ENCODE measurements at places on chromosomes 3 and 15.

- DNase-seq: no peak
Measured at GRCh38 chr15:77002436-77002835, 7.5 kb downstream of the PSTPIP1 start.

DNA sequence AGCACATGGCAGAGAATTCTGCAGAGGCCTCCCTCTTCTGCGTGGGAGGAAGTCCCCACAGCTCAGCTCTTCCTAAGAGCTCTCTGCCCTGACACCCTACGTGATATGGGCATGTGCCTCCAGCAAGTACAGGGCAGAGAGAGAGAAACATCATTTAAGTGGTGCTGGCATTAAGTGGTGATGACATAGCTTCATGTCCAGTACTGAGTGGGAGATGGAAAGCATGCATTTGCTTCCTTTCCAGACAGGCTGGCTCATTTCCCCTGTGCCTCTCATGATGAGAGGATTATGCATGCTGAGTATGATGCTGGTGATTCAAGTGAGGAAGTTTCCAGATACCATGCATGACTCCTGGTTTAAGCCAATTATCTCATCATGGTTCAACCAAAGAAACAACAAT is 26.9 kb downstream of the BFSP2 start:
- DNase-seq: no peak

DNA sequence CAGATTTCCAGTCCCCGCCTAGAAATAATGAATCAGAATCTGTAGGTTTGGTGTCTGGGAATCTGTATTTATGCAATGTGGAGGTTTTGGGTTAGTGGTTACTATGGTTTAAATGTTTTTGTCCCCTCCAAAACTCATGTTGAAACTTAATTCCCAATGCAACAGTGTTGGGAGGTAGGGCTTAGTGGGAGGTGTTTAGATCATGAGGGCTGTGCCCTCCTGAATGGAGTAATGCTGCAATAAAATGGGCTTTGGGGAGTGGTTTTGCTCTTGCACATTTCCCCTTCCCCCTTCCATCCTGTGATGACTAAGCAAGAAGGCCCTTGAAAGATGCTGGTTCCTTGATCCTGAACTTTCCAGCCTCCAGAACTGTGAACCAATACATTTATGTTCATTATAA is 9.2 kb upstream of the RFC4 start:
- no peak for DNase-seq

- no peak for DNase-seq
Measured at GRCh38 chr3:195882002-195882441, 26.3 kb downstream of the TNK2 start.

GRCh38 chr15:34011481-34011880 is 27.5 kb downstream of the AVEN start:
- no peak for DNase-seq

GRCh38 chr3:188627652-188628051 is 473.7 kb downstream of the LPP start:
- no peak for DNase-seq

DNA sequence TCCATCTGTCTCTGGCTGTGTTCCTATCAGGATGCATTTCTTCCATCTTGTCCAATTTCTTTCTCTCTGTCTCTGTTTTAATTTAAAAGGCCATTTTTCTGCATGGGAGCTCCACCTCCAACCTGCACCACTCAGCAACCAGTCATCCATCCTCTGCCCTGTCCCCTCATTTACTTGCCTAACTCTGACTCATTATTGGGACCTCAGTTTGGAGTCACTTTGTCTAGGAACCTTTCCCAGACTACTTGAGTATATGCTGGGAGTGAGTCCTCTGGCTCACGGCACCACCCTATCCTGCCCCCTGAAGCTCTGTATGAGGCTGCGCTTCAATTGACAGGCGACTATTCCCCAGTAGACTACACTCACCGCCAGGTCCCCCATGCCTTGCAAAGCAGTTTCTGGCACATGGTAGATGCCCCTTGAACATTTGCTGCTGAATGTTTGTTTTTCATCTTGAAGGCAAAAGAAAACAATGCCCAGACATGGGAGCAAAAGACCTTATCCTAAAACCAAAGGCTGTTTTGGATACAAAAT is 513.3 kb upstream of the CFAP20DC start:
- DNase-seq: no peak

- no peak for DNase-seq
Measured at GRCh38 chr15:47503876-47504275, 213.4 kb upstream of the SEMA6D start.

- no peak for DNase-seq
Measured at GRCh38 chr15:69593981-69594966, 141.7 kb downstream of the RPLP1 start.

- DNase-seq: no peak
Measured at GRCh38 chr3:108239082-108239481, 16.9 kb upstream of the IFT57 start.

GRCh38 chr3:134430174-134430573 is 55.6 kb downstream of the ANAPC13 start:
- DNase-seq: no peak

DNA sequence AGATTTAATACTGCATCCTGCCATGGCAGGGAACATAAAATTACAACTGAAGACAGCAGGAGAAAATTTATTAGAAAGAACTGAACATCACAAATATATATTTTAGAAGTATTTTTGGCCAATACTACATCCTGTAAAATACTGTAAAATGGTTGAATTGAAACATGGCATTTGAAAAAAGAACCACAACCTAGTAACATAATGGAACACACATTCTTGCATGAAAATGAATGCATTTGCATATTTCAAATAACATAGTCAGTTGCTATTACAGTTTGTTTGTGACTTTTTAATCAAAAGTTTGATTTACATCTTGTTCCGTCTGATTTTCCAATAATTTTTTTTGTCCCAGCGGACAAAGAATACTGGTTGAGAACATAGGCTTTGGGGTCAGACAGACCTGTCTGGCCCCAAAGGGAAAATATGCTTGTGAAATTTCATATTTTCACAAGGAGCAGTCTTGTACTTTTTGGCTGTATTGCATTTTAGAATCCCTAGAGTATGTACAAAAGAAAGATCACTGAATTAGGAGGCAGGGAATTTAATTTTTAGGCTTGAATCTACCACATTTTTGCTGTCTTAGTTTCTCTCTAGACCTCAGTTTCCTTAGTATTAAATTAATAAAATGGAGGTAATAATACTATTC is 268.8 kb downstream of the ADAMTSL3 start:
- no peak for DNase-seq

- no peak for DNase-seq
Measured at GRCh38 chr15:74133694-74134386, 3.5 kb downstream of the ISLR2 start.

- DNase-seq: no peak
Measured at GRCh38 chr3:38457111-38458003, 3.7 kb downstream of the ACVR2B start.

DNA sequence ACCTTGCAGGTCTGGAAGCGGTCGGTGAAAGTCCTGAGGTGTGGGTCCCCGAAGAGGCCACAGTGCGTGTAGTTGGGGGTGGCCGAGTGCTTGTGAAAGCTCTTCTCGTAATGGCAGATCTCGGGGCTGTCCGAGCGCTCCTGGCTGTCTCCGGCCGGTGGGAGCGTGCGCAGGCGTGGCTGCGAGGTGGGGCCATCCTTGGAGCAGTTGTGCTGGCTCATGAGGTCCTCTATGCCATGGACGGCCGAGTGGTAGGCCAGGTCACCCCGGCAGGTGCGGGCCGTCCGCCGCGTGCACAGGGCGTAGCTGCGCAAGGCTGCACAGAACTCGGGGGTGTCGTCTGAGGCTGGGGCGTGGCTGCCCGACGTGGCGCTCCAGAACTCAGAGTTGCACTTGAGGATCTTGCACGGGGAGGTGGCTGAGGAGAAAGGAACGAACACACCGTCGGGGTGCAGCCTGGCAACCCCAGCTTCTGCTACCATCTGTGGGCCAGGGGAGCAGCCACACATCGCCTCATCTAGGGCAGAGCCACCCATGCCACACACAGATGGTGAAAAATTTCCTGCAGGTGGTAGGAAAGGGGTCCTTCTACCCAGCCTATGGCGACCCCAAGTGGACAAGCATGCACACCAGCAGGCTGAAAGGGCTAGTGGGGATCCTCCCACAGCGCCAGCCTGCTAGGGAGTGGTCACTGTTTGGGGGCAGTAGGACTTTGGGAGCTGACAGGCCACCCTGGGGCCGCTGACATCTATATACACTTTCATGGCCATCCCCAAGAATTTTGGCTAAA is 36.7 kb downstream of the RGMA start:
- DNase-seq: no peak

DNA sequence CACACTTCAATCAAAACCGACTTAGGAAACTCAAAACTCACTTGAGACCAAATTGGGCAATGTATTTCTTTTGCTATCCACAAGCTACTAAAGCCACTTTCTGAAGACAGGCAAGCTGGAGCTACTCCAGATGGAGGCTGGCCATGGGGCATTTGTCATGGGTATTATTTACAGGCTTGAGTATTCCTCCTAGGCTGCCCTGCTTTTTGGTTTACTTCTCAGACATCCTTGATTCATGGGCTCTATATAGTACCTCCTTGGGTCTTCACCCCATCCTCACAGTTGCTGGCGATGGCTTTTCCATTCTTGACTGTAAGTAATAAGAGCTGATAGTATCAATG is 18.6 kb upstream of the SYNM start:
- DNase-seq: no peak

Data from activated CD4-positive, alpha-beta T cell treated with anti-CD3 and anti-CD28 coated beads for 4 hours (primary cell).